ENCODE measurements at places on chromosomes 7 and 10.

DNA sequence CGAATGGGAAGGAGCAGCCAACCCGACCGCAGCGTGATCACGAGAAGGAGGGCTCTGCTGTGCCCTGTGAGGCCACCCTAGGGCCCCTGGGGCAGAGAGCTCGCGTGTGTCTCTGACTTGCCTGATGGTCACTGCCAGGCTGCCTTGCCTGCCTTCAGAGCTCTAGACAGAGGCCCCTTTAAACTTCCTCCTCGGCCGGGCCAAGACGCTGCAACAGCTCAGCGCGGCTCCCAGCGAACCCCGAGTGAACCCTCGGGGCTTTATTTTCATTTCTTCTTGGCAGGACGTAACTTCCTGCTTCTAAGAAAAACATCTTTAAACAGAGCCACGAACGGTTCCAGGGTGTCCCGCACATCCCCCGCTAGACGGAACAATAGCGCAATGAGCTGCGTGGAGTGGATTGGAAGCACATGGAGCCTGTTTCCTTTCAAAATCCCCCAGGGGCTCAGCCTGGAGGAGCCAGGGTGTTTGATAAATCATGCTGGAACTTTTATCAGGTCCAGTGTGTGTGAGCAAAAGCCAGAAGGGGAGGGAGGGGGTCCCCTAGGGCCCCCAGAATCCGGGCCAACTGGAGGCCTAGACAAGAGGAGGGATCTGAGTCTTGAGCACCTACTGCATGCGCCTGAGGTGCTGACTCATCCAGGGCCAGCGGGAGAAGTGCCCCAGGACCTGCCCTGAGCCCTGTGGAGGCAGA is 134.1 kb upstream of the GDF10 start:
- no peak for DNase-seq

- DNase-seq: no peak
These were observed 113.9 kb upstream of the PFKP start for GRCh38 chr10:2953495-2953894.

DNA sequence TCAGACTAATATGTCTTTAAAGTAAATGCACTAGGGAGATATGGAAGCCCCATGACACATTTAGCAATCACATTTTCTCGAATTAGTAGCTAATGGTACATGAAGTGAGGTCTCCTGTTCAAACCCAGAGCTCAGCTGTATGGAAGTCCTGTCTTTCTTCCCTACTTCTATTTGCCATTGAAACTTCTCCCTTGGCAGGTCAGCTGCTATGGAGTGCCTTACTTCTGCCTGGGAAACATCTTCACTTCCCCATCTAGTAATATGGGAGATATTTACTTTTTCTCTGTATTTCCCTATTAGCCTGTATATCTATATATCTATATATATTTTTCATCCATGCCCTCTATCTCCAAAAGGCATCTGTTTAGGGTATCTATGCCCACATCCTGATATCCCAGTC is 225.3 kb upstream of the INHBA start:
- no peak for DNase-seq

DNA sequence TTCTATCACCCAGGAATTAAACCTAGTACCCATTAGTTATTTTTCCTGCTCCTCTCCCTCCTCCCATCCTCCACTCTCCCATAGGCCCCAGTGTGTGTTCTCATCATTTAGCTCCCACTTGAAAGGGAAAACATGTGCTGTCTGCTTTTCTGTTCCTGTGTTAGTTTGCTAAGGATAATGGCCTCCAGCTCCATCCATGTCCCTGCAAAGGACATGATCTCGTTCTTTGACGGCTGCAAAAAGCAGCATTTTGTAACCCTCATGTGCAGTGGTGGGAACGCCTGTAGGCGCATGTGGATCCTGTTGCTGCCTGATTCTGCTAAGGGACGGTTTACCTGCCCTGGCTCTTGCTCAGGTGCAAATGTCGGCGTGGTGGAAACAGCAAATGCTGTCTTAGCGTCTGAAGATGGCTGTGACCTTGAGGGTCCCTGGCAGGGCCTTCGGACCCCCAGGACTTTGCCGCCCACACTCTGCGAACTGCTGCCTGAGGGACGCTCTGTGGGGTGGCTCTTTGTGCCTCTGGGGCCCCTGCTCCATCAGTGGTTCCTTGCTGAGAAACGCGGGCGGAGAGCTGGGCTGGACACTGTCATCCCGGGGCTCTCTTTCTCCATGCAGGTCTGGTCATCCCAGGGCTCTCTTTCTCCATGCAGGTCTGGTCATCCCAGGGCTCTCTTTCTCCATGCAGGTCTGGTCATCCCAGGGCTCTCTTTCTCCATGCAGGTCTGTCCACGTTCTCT is 5.6 kb upstream of the MTG1 start:
- no peak for DNase-seq
